Right lung (tissue), 10 donors: ENCODE measurements at places on chromosomes 3 and 15. TPM values are rescaled to one million over a fixed set of nuclear protein-coding genes. Genes with fewer than 3 reads are reported as not detected.

ZNF501 gene
- polyA plus RNA-seq: 15.2 TPM

ADAMTS7 gene
- polyA plus RNA-seq: 47.2 TPM

DNA sequence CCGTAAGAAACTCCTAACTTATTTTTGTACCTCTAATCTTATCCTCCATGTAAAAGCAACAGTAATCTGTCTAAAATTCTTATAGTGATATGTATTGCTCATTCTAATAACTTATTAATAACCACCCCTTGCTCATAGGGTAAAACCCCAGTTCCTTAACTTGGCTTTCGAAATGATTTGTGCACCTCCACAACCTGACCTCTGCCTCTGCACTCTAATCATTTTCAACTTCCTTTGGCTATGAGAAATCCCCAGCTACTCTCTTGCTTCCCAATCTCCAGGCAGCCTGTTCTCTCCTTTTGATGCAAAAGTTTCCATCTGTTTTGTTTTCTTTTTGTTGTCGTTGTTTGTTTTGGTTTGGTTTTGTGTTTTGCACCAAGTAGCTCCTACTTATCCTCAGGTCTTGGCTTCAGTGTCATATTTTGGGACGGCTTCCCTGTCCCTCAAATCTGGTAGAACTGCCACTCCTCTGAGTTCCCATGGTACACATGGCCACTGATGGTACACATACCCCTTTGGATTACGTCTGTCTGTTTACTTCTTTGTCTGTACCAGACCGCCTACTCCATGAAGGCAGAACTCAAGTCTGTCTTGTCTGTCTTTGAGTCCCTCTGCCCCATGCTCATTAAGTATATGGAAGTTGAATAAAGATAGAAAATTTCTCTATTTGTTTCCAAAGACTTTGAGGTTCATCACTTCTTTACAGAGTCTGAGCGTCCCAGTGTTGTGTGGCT, 105.6 kb upstream of the TGFBR2 start:
- DNase-seq: no peak

- DNase-seq: no peak
Observed at GRCh38 chr15:63038926-63039673, 3.4 kb upstream of the TPM1 start.

CADM2 gene
- 1.8 TPM for polyA plus RNA-seq
